ENCODE measurements at places on chromosomes 2 and 18.

- no peak for DNase-seq
These were observed 9.7 kb upstream of the KCNE4 start for GRCh38 chr2:223042284-223042683.

- DNase-seq: no peak
These were observed 46.0 kb upstream of the SERTAD2 start for GRCh38 chr2:64699712-64700111.

GRCh38 chr2:29749041-29749440 lies 172.3 kb downstream of the ALK start:
- DNase-seq: no peak

DNA sequence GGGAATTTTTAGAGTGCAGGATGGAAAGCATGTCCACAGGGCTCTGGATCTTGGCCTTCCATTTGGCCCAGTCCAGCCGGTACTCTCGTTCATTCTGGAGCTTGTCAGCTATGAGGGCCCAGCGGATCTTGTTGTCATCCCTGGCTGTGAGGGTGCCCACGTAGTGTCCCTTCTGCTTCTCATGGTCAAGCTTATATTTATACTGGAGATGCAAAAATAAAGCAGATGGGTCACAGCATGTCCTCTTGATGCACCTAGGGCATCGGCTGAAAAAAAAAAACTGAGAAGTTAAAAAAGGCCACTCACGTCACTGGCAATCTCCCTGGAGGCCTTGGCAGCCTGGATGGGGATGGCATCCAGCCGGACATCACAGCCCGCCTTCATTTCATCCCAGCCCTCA lies 160.5 kb downstream of the RIF1 start:
- no peak for DNase-seq

DNA sequence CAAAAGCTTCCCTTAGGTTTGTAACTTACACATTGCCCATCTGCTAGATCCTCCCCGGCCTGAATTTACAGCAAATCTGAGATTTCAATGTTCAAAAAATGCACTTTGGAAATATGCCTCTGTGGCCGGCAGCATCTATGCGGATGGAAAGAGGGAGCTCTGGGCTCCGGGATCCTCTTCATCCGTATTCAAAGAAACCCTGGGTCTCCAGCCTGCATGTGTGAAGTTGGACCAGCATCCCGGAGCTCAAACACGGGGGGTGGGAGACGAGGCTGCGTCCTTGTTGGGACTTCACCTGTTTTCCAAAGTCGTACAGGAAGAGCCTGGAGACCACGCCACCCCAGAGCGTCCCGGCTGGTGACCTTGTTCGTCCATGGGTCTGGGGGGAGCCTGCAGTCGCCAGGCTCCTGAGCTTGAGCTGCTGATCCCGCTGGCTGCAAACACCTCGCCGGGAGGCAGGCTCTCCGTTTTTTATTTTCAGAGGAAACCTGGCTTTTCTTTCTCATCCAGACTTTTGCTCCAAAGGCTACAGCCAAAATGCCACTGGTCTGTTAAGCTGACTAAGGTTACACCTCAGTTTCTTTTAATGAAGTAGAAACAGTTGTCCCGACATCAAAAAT lies 77.4 kb downstream of the PTGR3 start:
- DNase-seq: no peak

DNA sequence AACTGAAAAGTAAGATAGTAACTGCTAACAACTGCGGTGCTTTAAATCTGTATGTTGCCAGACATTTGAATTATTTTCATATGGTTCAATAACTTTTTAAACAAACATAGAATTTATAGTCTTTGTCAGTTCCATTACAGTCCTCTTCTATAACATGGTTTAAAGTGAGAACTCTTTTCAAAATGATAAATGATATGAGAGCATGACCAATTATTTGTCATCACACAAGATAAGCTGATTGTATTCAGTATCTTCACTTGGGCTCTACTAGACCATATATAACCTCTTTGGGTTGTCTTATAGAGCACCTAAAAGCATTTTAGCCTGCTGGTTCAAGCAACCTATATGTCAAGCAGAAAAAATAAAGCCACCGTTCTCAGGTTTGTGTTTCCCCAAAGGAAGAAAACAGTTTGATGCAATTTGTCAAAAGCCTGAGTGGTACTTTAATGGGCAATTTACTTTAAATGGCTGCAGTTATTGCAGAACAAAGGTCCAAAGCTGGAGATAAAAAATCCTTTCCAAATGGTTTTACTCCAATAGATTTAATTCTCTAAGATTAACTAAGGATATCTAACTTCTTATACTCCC lies 298.4 kb downstream of the FSIP2 start:
- no peak for DNase-seq

All from activated T-cell treated with anti-CD3 and anti-CD28 coated beads for 24 hours (primary cell).